ENCODE measurements at places on chromosomes 2 and 18.

GRCh38 chr18:62165583-62165982 is 21.3 kb downstream of the PIGN start:
- DNase-seq, result no peak

DNA sequence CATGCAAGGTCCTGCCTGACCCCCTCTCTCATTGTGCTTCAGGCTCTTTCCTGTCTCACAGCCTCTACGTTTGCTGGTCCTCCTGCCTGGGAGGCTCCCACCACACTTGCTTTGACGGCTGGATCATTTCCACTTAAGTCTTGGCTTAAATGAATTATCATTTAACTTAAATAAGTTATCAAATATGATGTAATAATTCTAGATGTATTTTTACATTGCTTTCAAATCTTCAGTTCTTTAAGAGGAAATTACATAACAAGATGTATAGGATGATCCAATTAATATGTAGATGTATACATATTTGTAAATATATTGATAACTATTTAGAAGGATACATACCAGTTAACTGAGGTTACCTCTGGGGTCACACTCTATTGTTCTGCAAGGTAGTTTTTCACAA is 102.6 kb upstream of the SP3 start:
- no peak for DNase-seq

DNA sequence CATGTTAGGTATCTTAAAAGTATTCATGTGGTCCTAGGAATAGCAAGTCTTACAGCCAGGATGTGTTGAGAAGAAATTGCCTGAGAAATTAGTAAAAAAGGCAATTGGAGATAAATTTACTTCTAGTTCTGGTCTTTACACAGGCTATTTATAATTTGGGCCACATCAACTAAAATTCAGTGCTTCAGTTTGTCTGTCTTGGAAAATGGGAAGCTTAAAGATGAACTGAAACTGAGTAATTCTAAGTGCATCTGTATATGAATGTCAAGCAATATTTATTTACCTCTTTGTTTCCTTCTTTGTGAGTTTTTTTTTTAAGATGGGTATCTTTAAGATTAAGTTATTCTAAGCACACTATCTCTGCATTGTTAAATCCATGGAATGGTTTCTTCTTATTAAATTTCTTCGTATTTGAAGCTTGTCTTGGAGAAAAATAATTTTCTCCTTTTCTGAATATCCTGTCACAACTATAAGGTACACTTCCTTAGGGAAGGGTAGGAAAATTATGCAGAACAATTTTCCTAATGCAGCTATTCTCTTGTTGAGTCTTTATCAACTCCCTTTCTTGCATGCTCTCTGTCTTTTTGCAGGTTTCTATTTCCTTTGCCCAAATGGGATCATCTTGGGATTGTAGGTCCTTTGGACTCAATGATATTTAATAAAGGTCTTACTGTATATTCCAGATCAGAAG is 39.7 kb upstream of the MMADHC start:
- DNase-seq, result no peak

- DNase-seq, result no peak
Observed at GRCh38 chr2:134790487-134790886, 47.9 kb upstream of the ACMSD start.

DNA sequence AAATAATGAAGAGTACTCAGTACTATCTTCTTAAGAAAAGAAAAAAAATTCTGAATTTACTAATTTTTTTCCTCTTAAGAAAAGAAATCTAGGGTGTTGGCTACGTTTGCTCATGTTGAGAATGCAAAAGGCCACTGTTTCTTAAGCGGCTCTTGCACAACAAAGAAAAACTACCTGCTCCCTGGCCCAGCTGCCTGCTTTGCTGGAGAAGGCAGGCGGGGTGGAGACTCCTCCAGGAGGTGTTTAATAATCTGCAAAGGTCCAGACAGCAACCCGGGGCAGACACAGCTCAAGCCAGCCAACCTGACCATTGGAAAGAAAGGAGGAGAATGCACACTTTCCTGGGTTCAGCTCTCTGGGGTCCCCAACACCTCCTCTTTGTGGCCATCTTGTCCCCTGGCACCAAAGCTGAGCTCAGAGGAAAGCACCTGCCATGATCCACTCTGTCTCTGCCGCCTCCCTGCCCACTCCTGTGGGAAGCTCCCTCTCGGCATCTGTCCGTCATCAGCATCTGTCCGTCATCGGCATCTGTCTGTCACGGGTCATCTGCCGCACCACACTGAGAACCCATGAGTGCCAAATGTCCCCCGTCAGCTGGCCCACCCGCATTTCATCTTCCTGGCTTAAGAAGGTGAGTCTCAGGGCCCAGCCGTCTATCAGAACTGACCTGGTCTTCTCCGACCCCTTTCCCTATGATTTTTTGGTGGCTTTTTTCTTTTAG is 11.9 kb downstream of the ZNF516 start:
- no peak for DNase-seq

DNA sequence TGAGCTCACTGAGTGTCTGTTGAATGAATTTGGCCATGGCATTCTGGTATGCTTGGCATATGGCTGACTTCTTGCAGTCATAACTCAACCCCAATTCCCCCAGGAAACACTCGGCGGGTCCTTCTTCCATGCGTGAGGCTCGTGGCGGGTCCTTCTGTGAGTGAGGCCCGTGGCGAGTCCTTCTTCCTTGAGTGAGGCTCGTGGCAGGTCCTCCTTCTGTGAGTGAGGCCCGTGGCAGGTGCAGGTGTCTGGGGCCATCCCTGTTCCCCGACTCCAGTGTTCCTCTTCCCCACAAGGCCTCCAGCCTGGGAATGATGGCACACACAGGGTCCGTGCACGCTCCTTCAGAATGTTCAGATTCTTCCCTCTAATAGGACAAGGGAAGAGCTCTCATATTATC is 169.0 kb downstream of the EIPR1 start:
- DNase-seq, result no peak

DNA sequence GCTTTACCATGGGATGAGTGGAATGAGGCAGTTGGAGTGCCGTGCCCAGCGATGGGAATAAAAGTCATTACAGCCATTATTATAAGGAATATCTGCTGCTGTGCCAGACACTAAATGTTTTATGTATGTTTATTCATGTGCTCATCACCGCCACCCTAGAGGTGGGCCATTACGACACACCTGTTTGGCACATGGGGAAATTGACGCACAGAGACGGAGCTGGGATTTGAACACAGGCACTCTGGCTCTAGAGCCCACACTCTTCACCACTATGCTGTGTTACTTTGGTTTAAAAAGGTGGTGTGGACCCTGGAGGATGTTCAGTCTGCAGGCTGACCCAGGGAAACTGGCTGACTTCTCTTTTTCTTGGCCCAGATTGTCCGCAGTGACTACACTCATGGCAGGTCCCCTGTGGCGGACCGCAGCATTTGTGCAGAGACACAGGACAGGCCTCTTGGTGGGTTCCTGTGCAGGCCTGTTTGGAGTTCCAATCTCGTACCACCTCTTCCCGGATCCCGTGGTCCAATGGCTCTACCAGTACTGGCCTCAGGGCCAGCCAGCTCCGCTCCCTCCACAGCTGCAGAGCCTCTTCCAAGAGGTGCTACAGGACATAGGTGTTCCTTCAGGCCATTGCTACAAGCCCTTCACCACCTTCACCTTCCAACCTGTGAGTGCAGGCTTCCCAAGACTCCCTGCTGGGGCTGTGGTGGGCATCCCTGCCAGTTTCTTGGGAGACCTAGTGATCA is 1.6 kb downstream of the TMEM177 start:
- no peak for DNase-seq

GRCh38 chr2:161979490-161979889 is 94.5 kb downstream of the DPP4 start:
- no peak for DNase-seq

All from stimulated activated CD4-positive, alpha-beta T cell treated with anti-CD3 and anti-CD28 coated beads, Interleukin-1b, Interleukin-23, amount 100 ng/mL, for 48 hours (primary cell).